Psoas muscle (tissue), 8 donors: ENCODE measurements at places on chromosomes 6 and 20. TPM values are rescaled to one million over a fixed set of nuclear protein-coding genes. Genes with fewer than 3 reads are reported as not detected.

The TCF19 gene
- 1.8 TPM for total RNA-seq

The FOXS1 gene
- 1.5 TPM for total RNA-seq

The DEFB132 gene
- total RNA-seq: not detected

DNA sequence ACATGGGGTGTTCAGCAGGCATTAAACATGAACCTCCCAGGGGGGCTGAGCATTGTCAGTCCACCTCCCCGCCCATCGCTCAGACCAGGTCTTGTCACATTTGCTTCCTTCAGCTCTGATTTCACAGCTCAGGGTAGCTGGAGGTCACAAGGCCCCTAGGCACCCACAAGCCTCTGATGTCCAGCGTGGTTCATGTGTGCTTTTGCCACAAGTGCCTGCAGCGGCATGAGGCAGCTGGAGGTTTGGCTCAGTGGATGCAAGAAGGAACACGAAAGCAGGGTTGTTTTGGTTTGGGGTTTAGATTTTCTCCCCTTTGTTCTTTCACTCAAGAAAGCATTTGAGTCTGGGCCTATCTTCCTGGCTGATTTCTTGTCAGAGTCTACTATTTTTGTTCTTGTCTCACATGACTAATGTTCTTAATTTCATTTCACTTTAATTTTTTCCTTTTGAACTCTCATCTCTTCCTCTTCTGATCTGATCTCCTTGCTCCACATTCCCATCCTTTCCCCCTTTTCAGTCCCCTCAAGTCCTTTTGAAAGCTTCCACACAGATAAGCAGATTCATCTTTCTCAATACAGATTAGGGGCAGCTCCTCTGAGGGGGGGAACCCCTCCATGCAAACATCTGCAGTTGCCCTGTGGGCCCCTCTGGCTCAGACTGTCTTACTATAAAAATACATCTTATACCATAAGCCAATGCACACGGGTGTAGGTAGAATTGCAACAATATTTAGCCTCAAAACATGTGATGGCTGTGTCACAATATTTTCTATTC lies 68.1 kb upstream of the CEP85L start:
- DNase-seq: no peak

- DNase-seq: no peak
These were observed 24.9 kb downstream of the TTLL2 start for GRCh38 chr6:167349631-167350274.

DNA sequence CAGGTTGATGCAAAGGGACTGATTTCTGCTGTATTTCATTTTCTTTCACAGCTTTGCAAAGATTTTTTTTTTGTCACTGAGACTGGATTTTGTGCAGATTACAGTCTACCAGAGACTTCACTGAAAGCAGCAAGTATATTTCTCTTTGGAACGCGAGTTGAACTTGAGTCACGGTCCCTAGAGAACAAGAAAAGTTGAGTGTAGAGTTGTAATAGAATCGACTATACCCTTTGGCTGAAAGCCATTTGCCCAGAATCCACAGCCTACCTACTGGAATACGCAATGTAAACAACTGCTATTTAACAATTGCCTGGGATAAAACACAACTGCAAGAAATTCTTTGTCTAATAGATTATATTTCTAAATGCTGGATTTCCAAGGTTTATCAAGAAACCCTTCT lies 520.6 kb downstream of the HDGFL1 start:
- no peak for DNase-seq

GRCh38 chr6:121260651-121261102 lies 73.6 kb downstream of the TBC1D32 start:
- peak; percentile 21 for DNase-seq

GRCh38 chr6:147856687-147857086 lies 348.2 kb downstream of the SAMD5 start:
- DNase-seq: no peak

DNA sequence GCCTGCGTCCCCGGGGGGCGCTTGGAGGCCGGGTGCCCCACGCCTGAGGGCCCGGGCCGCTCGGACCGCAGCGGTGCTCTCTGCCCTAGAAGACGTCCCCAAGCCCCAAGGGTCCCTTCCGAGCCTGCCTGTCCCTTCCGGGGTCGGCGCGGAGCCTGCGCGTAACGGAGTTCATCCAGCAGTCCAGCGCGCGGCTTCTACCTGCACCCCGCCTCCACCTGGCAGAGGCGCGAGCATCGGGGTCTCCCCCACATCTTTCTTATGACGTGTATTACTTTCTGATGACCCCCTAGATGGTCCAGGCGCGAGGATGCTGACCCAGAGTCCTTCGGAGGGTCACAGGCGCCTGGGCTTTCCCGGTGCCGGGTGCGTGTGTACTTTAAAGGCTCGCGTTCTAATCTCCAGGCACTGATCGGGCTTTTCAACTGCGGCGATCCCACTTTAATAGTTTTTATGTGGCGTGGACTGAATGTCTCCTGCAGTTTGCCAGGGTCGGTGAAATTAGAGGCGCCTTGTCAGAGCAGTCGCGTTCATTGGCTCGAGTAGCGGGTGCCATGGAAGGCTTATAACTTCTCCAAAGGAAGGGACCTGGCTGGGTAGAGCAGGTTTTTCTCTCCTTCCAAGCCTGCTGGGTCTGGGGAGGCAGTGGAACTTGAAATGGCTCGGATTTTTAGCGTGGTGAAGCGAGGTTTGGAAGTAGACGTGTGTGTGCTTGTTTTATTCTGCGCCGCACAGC lies 912 bp downstream of the EYA4 start:
- peak; percentile 28 for DNase-seq

The TCF21 gene
- total RNA-seq: 0.11 TPM

The OPRM1 gene
- not detected for total RNA-seq

- DNase-seq: no peak
These were observed 13.1 kb downstream of the NTSR1 start for GRCh38 chr20:62721511-62722370.

DNA sequence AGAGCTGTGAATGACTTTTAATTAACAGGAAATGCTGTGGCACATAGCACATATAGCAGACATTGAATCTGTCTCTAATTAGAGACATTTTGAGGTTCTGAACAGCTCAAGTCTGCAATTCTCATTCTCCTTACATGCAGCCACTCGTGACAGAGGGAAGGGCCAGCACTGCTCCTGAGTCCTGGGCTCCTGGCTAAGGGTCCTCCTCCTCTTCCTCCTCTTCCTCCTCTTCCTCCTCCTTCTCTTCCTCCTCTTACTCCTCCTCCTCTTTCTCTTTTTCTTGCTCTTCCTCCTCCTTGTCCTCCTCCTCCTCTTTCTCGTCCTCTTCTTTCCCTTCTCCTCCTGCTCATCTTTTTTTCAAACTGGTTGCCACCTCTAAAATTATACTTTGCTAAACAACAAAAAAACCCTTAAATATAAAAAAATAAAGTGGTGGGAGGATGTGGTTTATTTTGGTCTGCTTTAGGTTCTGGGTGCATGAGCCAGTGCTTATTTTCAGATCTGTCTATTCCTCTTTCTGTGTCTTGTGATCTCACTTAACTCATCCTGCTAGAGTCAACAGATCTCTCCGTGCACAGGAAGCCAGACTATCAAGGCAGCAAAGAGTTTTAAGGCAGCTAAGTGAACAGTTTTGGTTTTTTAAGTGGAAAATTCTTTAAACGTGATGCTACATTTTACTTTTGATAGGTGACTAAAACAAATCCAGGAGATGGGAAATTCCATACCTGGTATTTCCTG lies 159.3 kb downstream of the CD83 start:
- no peak for DNase-seq

The CLVS2 gene
- total RNA-seq: 0.14 TPM

The C6orf141 gene
- not detected for total RNA-seq

DNA sequence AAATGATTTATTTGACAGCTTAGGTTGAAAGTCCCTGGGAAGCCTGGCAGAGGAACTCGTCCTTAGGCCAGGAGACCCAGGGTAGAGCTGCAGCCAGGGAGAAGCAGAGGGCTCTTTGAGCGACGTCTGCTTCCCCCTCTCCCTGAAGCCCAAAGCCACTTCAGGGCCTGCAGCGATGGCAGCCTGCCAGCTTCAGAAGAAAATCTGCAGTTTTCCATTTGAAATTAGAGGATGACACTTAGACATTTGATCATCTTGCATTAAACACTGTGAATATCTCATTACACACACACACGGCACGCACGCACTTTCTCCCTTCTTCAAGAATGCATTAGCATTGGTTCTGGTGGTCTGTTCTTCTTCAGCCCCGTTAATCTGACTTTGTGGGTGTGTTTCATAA lies 96.5 kb downstream of the PLEKHG1 start:
- DNase-seq: no peak
